ENCODE measurements at places on chromosomes 1 and 21.
A peak's percentile ranks its signal among the peaks of the same experiment; 100 is the strongest.

DNA sequence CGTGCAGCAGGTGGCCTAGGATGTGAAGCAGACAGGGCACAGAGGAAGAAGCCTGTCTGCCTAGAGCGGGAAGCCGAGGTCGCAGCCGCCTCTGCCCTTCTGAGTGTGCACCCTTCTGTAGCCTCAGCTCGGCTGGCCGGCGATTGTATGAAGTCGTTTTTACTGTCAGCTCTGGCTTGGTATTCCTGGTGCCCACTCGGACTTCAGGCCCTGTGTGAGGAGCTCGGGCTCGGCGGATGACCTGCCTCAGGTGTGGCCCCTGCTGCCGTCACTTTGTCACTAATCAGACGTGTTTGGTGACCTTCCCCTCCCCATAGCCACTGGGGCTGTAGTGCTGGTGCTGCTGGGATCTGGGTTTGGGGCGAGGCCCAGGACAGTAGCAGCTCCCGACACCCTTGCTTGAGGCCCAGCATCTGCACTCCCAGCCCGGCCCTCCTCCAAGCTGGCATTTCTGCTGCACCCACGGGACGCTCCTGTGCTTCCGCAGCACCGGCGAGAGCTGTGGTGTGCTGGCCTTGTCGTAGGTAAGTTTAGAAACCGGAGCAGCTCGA lies 18.1 kb downstream of the SLX9 start:
- DNase-seq = no peak

GRCh38 chr1:29749024-29749945 lies 513.0 kb downstream of the PTPRU start:
- peak; percentile 92 for DNase-seq

- DNase-seq = no peak
These were observed 26.5 kb upstream of the SLC45A3 start for GRCh38 chr1:205706601-205707502.

DNA sequence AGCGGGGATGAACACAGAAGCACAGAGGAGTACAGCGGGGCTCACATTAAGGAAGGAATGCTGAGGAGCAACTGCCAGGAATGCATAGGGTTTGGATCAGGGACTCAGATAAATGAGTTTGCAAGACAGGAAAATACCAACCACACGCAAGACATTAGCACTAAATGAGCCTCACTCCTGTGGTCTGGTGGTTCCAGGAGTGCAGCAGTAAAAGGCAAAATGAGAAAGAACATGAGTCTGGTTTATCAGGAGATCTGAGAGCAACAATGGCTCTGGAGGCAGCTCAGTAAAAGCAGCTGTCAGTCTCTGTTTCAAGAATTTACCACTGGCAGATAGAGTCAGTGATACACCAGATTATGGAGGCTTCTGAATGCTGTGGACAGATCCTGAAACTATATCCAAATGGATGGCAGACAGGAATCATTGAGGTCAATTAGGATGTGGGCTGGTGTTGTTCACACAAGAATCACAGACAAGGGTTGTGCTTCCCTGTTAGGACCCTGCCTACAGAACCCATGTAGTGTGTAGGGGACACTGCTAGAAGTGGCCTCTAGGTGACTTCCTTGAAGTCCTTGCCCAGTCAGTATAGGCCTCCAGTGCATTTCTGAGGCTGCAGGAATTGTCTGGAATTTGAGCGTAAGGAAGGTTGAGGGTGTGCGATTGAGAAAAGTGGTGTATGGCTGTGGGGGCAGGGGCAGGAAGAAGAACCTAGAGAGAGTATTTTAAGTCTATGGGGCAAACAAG lies 50.3 kb downstream of the CASQ2 start:
- no peak for DNase-seq
